ENCODE measurements at places on chromosomes 12 and 14.

DNA sequence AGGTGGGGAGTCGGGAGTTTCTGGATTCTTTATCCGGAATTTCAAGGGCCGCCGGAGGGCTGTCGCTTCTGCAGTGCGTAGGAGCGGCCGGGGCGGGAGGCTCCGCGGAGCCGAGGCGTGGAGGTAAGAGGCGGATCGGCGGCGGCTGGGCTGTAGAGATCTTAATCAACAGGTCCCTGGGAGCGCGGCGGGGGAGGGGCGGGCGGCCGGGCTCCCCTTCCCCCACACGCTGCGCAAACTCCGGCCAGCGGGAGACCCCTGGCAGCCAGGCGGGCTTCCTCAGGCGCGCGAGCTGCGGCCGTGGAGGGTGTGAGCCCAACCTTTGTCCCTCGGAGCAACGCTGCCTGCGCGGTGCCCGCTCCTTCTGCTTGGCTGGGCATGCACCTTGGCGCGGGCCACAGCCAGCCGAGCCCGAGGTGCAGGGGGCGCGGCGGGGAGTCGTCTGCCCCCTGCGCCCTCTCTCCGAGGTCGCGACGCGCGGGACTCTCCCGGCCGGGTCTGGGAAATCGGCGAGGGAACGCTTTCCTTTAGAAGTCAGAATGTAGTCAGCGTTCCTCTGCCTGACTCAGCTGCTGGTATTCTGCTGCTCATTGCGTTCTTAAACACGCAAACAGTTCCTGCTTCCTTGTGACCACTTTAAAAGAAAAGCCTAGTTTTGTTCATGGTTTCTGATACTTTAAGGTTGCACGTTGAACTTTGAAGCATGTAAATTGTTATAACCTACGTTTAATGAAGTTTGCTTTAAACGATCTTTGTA is at the start of gene PALS1:
Gene PALS1, plus strand, starts transcription at position 25 of the 757 bp plus-strand sequence. CDS start 37,736 bp downstream, outside the sequence.
- no peak for DNase-seq

DNA sequence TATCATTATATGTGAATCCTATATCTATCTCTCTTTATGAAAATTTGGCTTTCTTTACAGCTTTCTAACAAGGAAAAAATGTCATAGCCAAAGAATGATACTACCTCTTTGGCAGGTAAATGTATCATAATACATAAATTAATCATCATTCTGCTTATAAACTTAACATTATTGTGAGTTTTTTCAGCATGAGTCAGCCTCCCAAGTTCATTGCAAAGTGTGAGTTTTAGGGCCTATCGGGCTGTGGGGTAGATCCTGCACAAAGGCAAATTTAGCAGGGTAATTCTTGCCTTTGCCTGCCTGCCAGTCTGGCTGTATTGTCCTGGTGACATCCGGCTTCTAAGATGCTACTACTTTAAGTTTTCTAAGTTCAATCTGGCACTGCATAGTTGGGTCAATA is 412.6 kb downstream of the MDGA2 start:
- DNase-seq: no peak

- DNase-seq: no peak
These were observed 168.7 kb downstream of the CFAP54 start for GRCh38 chr12:96658075-96658474.

- DNase-seq: no peak
These were observed 191.6 kb downstream of the CRADD start for GRCh38 chr12:93868771-93869170.

DNA sequence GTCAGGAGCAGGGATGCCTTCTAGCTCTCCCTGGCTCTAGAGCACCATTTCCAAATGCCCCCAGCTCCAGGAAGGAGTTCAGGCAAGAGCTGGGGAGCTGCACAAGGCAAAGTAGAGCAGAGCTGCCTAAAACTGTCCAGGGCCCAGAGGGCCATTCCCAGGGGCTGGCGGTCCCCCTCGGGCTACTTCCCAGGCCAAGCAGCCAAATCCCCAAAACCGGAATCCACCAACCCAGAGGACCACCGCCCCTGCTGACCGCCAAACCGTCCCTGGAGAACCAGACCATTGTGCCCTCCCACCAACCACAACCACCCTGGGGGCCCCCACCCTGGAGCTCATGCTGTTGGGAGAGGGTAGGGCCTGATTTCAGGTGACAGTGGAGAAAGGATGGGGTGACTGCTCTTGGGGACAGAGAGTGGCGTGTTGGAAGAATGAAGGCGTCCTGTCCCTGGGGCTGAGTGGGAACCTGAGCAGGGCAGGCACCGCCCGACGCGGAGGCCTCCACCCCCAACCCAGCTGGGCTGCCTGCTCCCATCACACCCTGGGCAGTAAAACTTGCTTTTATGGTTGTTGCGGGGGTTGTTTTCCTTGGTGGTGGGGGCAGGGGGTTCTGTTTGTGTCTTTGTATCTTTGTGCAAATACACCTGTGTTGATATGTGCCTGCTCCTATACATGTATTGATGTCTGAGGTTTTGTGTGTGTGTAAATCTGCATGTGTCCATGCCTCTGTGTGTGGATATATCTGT is 24.0 kb upstream of the KRT78 start:
- DNase-seq: no peak

- no peak for DNase-seq
These were observed 30.4 kb upstream of the IFT81 start for GRCh38 chr12:110093631-110094311.

DNA sequence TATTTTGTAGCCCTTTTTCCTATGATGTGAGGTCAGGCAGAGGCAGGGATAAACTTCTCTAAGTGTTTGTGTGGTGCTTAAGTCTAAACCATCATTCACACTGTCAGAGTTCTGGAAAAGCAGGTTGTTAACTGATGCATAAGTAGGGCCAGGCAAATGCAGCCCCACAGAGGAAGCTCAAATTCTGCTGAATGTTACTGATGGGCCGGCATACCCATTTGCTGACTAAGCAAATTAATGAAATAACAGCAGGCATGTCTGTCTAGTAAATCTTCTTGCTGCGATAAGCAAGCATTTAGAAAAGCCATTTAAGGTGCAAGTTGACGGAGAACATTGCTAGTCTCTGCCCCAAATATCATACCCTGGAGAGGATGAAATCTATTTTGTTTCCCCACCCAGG is 523.2 kb upstream of the CCDC196 start:
- DNase-seq: no peak

DNA sequence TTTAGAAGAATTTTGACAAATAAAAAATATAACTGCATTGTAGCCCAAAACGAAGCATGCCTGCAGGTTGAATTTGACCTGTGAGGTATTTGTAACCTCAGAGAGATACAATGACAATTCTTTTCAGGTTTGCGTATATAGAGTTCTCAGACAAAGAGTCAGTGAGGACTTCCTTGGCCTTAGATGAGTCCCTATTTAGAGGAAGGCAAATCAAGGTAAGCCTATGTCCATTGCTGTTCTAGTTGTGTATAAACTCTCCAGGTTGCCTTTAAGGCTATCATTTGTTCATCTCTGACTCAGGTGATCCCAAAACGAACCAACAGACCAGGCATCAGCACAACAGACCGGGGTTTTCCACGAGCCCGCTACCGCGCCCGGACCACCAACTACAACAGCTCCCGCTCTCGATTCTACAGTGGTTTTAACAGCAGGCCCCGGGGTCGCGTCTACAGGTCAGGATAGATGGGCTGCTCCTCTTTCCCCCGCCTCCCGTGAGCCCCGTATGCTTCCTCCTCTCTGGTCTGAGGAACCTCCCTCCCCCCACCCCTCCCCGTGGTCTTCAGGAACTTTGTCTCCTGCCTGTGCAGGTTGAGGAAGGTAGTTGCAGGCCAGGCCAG is 2.7 kb downstream of the PABPN1 start:
- no peak for DNase-seq

GRCh38 chr12:13452955-13453570 is 256.5 kb downstream of the EMP1 start:
- no peak for DNase-seq
